Progenitor cell of endocrine pancreas (in vitro differentiated cells): ENCODE measurements at places on chromosomes 6 and 20.

DNA sequence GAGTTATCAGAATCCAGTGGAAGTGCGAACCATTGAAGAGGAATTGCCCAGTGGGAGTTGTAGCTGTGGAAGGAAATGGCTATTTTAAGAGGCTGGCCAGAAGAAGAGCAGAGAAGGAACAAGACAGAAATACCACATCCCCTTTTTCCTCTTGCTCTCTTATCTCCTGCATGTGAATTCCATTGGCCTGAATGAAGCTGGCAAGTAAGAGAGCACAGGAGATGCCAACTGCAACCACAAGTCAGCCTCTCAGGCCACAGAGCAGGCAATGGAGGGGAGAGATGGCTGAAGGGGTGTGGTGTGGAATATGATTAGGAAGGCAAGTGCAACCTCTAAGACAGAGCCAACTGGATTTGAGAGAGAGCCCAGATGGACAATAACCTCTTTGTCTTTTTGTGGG is 362.7 kb upstream of the IMPG1 start:
- DNase-seq, result no peak

- no peak for DNase-seq
These were observed 7.7 kb upstream of the PTGIS start for GRCh38 chr20:49575551-49576060.

DNA sequence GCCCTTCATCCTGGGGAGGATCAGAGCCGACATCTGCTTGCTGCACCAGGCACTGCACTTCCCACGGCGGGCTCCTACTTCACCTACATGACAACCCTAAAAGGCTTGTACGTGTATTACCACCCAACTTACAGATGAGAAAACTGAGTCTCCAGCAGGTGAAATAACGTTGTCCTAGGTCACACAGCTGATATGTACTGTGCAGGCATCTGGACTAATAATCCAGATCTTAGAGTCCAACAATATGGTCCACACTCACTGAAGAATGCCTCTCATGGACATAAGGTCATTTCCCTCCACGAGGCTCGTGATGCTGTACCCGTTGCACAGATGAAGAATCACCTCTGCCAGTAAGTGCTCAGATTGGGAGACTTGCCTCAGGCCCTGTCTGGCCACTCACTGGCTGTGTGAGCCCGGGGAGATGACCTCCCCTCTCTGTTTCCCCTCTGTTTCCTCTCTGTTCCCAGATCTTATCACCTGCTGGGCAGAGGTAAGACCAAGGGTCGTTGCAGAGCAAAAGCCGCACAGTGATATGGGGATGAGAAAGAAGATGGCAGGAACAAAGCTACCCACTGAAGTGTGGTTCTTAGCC is 32.1 kb downstream of the TGM2 start:
- no peak for DNase-seq

GRCh38 chr20:64210656-64211369 is 44.7 kb upstream of the PCMTD2 start:
- no peak for DNase-seq

- DNase-seq, result no peak
These were observed 126.1 kb downstream of the LRRC1 start for GRCh38 chr6:53920881-53921280.

DNA sequence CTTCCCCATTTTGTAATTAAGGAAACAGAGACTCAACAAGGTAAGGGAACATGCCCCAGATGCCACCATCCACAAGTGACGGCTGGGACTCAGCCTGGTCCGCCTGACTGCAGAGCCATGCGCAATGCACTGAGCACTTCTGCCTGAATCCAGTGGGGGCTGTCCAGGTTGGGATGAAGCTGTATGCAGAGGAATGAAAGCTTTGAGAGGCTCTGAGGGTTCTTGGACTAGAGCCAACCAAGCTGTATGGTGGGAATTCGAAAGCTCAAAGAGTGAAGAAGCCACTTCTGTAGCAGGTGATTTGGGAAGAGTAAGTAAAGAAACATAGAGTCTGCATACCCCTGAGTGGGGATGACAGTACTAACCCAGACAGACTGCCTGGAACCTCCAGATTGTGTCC is 127.6 kb upstream of the AKAP12 start:
- DNase-seq, result no peak

GRCh38 chr20:62982124-62983075 is 24.4 kb downstream of the BHLHE23 start:
- no peak for DNase-seq

- DNase-seq, result no peak
These were observed 59.5 kb upstream of the NELFCD start for GRCh38 chr20:58921564-58921963.

DNA sequence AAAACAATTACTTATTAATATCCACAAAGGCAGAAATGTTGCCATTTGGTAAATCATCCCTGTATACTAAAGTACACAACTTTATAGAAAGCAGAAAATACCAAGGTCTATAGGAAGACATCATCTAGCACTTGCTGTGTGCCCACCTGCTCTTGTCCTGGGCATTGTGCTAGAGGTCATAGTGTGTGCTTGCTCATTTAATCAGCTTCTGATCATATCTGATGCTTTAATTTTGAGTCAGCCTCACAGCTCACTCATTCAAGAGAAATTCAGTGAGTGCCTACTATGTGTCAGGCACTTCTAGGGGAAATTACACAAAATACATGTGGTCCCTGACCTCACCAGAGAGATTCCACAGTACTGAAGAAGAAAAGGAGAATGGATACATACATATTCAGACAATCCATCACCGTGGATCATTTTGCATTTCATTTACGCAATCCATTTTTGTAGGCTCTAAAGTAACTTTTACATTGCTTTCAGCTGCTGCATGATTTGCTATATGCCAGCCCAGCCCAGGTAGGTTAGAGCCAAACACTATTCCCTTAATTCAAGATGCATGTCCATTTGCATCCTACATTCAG is 167.9 kb upstream of the MCHR2 start:
- no peak for DNase-seq

GRCh38 chr6:15382089-15382488 is 136.2 kb downstream of the JARID2 start:
- DNase-seq, result no peak

DNA sequence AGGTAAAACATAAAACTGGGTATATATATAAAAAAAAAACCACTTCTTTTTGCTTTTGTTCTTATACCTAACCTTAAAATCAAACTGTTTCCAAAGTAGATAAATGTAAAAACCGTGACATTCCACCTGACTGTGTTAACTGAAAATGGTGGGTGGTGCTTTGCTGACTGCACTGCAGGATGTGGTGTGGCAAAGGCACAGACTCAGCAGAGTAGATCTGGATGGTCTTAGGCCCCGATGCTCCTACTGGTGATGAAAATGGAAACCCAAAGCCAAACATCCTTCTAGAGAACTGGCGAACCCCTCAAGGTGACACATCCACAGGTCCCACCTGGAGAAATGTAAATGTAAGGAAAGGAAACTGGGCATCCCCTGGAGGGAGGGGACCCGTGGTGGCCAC is 8.9 kb downstream of the TGIF2 start:
- no peak for DNase-seq

DNA sequence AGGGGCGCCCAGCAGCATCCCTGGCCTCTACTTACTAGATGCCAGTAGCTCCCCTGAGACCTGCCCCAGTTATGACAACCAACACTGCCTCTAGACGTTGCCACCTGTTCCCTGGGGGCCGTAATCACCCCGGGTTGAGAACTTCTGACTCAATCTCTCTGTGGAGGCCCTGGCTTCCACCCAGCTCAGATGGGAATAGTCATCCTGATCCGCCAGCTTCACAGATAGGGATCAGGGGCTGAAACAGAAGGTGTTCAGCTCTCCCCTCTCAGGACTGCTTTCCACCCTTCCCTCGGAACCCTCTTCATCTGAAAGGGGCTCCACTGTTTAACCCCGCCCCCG is 3.3 kb downstream of the CAPN11 start:
- no peak for DNase-seq

DNA sequence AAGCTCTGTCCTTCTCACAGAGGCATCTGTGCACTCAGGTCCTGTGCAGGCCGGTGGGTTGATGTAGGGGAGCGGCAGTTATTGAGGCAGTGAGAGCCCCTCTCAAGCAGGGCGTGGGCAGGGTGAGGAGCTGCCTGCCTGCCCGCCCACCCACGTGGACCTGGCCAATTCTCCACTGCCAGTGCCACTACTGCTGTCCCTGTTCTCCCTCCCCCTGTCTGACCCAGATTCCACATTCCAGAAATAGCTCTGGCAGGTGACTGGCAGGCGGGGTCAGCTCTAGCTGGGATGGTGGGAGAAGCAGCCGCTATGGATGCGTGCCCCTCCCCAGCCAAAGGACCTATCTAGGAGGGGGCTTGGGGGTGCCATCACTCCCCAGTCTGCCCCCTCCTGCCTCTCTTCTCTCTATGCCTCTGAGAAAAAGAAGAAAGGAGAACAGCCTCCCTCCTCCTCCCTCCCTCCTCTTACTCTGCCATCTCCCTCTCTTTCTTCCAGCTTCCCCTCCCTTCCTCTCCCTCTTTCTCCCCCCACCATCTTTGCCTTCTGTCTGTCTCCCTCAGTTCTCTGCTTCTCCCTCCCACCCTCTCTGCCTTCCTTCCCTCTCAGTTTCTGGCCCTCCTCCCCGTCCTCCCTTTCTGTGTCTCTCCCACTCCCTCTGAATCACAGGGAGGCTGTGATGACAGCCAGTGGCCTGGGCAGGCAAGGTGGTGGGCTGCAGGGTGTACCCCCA is 86.5 kb upstream of the MYL9 start:
- no peak for DNase-seq

DNA sequence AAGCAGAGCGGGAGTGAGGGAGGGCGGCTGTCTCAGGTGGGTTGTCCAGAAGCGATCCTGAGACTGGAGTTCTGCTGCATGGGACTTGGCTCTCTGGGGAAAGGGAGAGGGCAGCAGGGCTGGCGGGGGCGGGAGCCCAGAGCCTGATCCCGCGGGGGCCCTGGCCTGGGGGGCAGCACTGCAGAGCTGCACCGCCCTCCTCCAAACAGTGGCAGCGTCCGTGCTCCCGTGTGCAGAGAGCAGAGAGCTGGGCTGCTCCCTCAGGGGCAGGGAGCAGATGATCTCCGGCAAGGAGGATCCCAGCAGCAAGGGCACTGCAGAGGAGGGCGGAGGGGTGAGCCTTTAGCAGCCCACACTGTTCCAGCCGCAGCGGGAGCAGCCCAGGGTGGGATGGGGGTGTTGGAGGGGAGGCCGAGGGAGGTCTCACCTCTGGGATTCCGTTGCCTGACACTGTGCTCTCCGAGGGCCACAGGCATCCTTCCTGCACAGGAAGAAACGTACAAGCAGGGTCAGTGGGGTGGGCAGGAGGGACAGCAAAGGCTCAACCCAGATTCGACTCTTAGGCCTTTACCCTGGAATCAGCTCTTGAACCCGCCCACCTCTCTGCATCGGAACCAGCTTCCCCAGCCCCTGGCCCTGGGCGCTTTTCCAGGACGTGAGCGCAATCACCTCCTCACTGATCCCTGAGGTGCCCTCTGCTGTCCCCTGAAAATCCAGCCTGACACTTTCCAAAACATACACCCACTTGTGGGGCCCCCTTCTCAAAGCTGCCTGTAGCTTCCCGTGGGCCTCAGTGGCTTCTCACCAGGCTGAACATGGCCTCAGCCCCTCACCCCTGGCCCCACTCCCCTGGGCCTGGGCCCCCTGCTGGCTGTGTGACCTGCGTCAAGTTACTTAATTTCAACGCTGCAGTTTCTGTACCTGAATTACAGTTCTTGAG is 32.6 kb upstream of the ZBP1 start:
- no peak for DNase-seq

- DNase-seq, result no peak
These were observed 272.7 kb upstream of the PLCB4 start for GRCh38 chr20:8796088-8796660.

- no peak for DNase-seq
These were observed 45.1 kb downstream of the FNDC1 start for GRCh38 chr6:159214281-159214680.

- no peak for DNase-seq
These were observed 129.3 kb upstream of the KCNK16 start for GRCh38 chr6:39451831-39452230.

DNA sequence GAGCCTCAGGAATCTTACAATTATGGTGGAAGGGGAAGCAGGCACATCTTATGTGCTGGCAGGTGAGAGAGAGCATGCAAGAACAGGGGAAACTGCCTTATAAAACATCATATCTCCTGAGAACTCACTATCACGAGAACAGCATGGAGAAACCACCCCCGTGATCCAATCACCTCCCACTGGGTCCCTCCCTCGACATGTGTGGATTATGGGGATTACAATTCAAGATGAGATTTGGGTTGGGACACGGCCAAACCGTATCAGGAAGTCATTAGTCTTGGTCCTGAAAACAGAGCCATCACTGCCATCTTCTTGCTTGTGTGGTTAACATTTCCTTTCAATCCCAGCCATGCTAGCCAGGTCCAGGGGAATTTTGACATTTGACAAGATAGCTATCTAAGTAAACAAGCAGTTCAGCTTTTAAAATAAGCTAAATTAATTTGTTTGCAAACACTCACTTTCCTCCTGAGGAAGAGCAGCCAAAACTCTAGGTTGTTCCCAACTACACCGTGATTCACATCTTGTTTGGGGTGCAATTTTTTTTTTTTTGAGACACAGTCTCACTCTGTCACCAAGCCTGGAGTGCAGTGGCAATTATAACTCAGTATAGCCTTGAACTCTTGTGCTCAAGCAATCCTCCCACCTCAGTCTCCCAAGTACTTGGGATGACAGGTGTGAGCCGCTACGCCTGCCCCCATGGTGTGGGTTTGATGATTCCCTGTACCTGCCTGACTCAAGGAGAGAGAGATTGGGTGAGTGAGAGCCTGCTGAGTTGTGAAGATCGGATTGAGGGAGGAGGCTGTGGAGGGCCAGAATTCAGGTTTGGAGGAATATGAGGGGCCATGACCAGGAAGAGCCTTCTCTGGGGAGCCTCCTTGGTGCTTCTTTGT is 13.0 kb upstream of the PPP1R14C start:
- no peak for DNase-seq

- no peak for DNase-seq
These were observed 55.9 kb upstream of the UBR2 start for GRCh38 chr6:42507901-42508300.
